ENCODE measurements at places on chromosomes 6 and 20.

GRCh38 chr6:133340557-133340956, 99.4 kb downstream of the EYA4 start:
- DNase-seq: no peak

DNA sequence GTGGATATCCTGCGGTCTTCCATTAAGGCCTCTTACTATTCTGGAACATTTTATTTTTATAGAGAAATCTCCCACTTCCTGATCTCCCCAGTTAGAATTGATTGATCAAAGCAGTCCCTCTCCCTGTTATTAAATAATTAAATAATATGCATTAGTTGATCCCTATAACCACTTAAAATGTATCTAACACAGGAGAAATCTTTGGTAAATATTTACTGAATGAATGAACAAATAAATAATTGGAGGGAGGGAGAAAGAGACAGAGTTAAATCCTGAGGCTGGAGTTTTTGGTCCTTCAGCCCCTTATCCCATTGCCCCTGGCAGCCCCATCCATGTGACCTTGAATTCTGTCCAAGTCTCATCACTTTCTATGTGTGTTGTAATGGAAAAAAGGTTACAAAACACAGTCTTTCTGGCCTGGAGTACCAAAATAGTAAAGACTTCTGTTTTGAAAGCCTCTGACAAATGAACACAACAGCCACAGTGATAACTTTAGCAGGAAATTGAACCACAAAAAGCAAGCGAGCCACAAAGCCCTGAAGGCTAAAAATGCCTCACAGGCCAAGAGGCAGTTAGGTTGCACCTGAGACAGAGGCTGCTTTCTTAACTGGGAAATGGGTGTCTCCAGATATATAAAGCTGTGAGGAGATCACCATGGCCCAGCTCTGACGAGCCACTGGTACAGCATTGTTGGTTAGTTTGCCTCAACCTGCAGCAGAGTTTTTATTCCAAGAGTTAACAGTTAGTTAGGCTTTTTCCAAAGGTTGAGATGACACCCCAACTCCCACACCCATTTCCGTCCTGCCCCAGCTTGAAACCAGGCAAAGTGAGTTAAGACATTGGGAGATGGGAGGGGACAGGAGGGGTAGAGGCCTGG, 11.3 kb downstream of the NT5E start:
- no peak for DNase-seq

DNA sequence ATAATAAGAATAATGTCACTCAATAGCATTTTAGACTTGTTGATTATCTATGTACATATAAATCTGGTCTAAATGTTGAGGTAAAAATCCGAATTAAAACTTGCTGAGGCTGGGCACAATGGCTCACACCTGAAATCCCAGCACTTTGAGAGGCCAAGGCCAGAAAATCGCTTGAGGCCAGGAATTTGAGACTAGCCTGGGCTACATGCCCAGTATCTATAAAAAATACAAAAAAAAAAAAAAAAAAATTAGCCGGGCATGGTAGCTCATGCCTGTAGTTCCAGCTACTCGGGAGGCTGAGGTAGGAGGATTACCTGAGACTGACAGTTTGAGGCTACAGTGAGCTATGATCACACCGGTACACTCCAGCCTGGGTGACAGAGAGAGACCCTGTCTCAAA, 34.2 kb upstream of the SUPT3H start:
- no peak for DNase-seq

DNA sequence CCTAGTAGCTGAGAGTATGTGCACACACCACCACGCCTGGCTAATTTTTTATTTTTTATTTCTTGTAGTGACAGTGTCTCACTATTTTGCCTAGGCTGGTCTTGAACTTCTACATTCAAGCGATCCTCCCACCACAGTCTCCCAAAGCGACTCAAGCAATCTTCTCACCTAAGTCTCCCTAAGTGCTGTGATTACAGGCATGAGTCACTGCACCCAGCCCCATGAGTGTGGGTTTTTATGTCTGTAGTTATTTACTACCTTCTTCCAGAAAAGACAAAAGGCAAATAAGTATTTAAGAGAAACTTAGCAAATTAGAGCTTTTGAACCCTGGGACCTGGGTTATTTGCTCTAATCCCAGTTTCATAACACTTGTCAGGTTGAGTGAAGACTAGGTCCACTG, 92.3 kb upstream of the HCRTR2 start:
- no peak for DNase-seq

DNA sequence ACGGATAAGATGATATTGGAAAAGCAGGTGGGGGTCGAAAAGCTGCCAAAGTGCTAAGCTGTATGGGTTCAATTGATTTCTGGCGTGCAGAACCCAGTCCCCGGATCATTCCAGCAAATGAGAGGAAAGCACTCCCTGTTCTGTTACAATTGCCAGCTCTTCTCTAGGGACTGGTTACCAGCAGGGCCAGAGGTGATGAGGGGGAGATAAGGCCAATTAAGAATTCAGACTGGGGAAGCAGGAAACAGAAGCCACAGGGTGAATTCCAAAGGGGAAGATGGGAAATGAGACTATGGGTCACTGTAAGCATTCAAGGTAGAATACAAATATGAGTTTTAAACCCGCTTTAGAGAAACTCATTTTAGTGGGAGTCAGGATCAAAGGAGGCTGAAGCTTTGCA, 349.4 kb upstream of the MAP3K7 start:
- no peak for DNase-seq

- peak; percentile 19 for DNase-seq
Measured at GRCh38 chr6:148021699-148022098, 320.9 kb upstream of the SASH1 start.

DNA sequence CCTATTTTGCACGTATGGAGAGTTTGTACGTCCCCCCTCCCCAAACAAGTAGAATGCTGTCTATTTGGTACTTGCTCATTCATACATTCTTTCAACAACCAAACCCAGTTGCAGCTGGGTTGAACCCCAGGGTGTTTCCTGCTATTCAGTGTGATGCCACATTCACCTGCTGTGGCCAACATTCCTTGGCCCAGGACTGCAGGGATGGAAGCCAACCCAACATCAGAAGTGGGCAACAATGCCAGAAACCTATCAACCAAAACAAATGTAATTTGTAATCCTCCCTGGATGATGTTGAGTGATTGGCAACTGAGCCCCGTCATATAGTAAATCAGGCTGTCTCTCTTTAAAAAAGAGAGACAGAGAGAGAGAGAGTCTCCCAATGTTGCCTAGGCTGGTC, 8.9 kb downstream of the NT5E start:
- no peak for DNase-seq

DNA sequence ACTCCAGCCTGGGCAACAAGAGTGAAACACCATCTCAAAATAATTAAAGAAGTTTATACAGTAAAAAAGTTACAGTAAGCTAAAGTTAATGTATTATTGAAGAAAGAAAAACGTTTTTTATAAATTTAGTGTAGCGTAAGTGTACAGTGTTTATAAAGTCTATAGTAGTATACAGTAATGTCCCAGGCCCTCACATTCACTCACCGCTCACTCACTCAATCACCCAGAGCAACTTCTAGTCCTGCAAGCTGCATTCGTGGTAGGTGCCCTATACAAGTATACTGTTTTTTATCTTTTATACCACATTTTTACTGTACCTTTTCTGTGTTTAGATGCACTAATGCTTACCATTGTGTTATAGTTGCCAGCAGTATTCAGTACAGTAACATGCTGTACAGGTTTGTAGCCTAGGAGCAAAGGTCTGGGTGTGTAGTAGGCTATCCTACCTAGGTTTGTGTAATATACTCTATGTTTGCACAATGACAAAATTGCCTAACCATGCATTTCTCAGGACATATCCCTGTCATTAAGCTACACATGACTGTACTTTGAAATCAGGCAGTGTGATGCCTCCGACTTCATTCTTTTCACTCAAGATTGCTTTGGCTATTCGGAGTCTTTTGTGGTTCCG, 16.7 kb downstream of the MGME1 start:
- DNase-seq: no peak

- peak; percentile 71 for DNase-seq
Measured at GRCh38 chr20:18971574-18971973, 158.0 kb downstream of the SCP2D1 start.

DNA sequence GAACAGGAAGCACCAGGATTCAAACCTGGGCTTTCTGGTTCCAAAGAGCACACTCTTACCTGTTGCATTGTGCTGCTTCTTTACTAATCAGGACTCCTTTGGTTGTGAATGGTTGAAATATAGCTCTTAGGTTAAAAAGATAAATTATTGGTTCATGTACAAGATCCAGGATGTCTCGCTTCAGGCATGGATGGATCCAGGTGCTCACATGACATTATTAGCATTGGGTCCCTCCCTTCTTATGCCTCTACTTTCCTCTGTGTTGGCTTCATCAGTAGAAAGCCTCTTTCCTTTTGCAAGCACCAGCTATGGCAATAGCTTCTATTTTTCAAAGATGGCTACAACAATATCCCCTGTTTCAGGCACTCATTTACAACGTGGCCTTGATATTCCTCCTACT, 217.7 kb upstream of the SULF2 start:
- no peak for DNase-seq

GRCh38 chr6:101730954-101731353, 337.4 kb downstream of the GRIK2 start:
- no peak for DNase-seq

DNA sequence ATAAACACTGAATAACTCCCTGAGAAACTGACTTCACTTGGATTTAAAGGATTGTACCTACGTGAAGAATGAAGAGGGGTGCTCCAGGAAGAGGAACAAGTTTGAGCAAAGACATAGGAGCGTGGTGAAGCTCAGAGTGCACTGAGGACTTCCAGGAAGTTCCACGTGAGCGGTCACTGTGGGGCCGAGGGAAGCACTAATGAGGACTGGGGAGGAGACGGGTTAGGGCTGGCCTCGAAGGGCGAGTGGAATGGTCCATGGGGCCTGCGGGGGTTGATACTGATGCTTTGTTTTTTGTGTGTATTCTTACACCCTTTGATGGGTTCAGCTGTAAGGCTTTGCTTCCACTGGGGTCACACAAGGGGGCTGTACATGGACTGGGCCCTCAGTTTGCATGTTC, 91.9 kb downstream of the CDH4 start:
- no peak for DNase-seq

- DNase-seq: peak; percentile 61
Measured at GRCh38 chr20:43919686-43920403, 5.2 kb downstream of the TOX2 start.

GRCh38 chr6:159068904-159069578, 24.2 kb upstream of the TAGAP start:
- DNase-seq: no peak

GRCh38 chr6:15410126-15410391, 164.2 kb downstream of the JARID2 start:
- DNase-seq: no peak

GRCh38 chr20:61308477-61308774, 56.4 kb downstream of the CDH4 start:
- no peak for DNase-seq

GRCh38 chr6:167791091-167791779, 35.5 kb upstream of the AFDN start:
- DNase-seq: no peak

DNA sequence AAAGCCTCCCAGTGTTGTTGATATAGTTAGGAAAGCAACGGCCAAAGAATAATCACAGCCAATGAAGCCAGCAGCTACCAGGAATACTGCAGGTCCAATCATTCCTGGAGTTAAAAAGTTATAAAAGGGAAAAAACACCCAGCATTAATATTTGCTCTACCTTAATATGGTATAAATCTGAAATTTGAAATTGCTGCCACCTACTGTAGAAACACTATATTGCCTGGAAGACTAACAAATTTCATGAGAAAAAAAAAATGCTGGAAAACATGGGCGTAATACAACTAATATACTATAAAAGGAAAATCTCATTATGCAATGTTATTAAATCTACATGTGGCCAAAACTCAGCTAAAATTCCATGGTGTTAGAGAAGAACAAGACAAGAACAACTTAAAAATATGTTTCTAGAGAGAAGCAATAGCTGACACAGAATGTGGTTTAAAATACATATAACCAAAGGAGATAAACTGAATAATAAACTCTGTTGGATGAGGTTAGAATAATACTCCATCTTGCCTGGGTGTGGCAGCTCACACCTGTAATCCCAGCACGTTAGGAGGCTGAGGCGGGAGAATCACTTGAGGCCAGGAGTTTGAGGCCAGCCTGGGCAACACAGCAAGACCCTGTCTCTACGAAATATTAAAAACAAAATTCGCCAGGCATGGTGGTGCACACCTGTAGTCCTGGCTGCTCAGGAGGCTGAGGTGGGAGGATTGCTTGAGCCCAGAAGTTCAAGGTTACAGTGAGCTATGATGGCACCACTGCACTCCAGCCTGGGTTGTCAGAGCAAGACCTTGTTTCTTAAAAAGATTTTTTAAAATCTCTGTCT, 43.1 kb downstream of the SLC17A5 start:
- DNase-seq: no peak

DNA sequence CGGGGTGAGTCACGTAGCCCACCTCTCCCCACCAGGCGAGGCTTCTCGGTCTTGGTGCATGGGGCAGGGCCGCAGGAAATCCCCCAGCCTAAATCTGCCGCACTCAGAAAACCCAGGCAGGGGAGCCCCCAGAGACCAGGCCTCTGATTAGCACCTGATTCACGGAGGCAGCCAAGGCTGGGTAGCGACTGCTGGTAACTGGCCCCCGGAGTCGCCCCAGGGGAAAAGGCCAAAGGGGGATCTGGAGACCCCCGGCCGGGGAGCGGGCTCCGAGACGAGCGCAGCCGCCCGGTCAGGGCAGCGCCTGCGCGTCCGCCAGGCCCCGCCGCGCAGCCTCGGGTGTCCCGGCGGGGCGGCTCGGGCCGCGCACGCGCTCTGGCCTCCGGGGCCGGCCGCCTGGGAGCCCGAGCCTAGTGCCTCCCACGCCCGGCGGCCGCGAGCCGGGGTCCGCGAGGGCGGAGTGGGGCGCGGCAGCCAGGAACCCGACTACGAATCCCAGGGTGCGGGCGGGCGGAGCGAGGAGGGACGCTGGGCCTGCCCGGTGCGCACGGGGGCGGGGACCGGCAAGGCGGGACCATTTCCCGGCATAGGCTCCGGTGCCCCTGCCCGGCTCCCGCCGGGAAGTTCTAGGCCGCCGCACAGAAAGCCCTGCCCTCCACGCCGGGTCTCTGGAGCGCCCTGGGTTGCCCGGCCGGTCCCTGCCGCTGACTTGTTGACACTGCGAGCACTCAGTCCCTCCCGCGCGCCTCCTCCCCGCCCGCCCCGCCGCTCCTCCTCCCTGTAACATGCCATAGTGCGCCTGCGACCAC, at the start of gene DUSP22:
DUSP22 (plus strand) TSS at position 791 of the 809 bp plus-strand sequence. CDS start 53 bp downstream, outside the sequence.
- no peak for DNase-seq

DNA sequence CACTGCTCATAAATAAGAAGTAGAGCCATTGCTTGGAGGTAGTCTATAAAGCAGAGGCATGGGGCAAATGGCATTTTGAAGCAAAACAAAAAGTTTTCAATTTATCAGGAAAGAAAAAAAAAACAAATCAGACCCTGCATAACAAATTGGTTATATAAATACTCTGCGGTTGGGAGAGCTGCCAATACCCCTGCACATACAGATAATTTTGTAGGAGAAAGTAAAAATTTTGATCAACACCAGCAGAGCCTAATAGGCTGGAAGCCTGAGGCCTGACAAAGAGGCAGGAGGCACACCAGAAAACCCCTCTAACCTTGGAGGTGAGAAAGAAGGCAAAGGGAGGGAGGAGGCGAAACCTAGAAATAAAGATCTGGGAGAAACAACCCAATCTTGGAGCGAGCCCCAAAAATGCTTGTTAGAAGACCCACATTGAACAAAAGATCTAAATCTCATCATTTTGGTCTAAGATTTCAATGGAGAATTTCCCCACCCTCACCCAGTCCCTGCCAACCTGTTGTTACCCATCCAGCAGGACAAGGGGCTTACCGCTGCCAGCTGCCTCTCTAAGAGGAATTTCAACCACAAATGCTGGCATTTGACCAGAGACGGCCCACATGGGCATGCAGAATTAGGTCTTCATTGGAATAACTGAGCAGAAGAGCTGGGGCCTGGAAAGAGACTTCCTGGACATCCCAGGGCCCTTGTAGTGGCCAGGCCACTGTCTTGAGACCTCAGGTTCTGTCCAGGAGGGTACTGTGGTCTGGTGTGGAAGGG, 28.4 kb downstream of the FOXA2 start:
- peak; percentile 39 for DNase-seq
